Mesothelial cell of epicardium (in vitro differentiated cells): ENCODE measurements at places on chromosomes 7 and 10.

GRCh38 chr10:133438711-133439273 is 14.4 kb upstream of the SPRN start:
- H3K36me3 ChIP-seq, result peaks cover 12% of the 10 kb centered on the region
- H3K4me3 ChIP-seq, result no peak overlapping the region
- no peaks in the 10 kb centered on the region for H3K27me3 ChIP-seq
- DNase-seq, result no peak
- no peaks in the 10 kb centered on the region for H3K4me1 ChIP-seq

DNA sequence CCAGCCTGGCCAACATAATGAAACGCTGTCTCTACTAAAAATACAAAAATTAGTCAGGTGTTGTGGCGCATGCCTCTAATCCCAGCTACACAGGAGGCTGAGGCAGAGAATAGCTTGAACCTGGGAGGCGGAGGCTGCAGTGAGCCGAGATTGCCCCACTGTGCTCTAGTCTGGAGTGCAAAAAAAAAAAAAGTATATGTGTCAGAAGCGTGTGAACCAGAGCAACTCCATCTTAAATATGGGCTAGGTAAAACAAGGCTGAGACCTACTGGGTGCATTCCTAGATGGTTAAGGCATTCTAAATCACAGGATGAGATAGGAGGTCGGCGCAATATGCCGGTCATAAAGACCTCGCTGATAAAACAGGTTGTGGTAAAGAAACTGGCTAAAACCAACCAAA is 6.2 kb downstream of the CCL24 start:
- H3K4me3 ChIP-seq, result no peak overlapping the region
- H3K27me3 ChIP-seq, result peaks cover 2% of the 10 kb centered on the region
- no peak for DNase-seq
- peaks cover 5% of the 10 kb centered on the region for H3K36me3 ChIP-seq
- no peaks in the 10 kb centered on the region for H3K4me1 ChIP-seq
- no peak overlapping the region for H3K27ac ChIP-seq

GRCh38 chr10:133379152-133379800 is at the start of gene PAOX:
Gene PAOX (plus strand): TSS chr10:133379262. CDS start chr10:133379317, 55 bp downstream.
- H3K27me3 ChIP-seq, result peaks cover 11% of the 10 kb centered on the region
- H3K4me3 ChIP-seq, result peak within 1 kb of the TSS; percentile 74
- peaks cover 8% of the 10 kb centered on the region for H3K36me3 ChIP-seq
- H3K4me1 ChIP-seq, result no peaks in the 10 kb centered on the region
- peak within 1 kb of the TSS; percentile 25 for H3K27ac ChIP-seq
- peak; percentile 59 for DNase-seq

GRCh38 chr10:77638321-77639101 is 903 bp upstream of the KCNMA1 start:
- H3K36me3 ChIP-seq, result no peaks in the 10 kb centered on the region
- H3K27me3 ChIP-seq, result peaks cover 40% of the 10 kb centered on the region
- peaks cover 31% of the 10 kb centered on the region for H3K4me1 ChIP-seq
- H3K27ac ChIP-seq, result no peak overlapping the region

DNA sequence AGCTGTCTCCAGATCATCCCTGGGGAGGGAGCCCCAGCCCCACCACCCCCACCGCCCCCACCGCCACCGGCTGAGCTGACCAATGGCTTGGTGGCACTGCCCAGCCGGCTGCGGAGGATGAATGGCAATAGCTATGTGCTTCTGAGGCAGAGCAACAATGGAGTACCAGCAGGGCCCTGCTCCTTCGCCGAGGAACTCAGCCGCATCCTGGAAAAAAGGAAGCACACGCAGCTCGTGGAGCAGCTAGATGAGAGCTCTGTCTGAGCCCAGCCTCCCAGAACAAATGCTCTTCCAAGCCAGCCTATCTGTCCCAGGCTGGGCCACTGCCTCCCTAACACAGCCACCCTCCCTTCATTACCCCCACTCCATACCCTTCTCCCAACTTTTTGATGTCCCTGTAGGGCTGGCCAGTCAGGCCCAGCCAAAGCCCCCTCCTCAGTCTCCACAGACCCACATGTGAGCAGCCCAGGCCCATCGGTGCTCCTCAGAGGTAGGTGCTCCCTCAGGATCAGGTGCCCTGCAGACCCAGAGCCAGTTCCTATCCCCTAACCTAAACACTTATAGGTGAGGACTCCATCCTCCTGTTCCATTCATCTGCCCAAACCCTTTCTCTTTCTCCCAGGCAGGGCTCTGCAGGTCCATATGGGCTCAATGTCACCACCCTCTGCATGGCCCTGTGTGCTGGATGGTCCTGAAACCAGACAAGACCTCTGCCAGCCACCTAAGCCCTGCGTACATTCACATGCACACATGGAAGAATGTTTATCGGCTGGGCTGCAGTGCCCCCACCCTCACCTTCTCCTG is 3.2 kb downstream of the MRPL43 start:
- H3K4me3 ChIP-seq, result no peak overlapping the region
- no peaks in the 10 kb centered on the region for H3K27me3 ChIP-seq
- H3K27ac ChIP-seq, result no peak overlapping the region
- peaks cover 16% of the 10 kb centered on the region for H3K36me3 ChIP-seq
- DNase-seq, result no peak

DNA sequence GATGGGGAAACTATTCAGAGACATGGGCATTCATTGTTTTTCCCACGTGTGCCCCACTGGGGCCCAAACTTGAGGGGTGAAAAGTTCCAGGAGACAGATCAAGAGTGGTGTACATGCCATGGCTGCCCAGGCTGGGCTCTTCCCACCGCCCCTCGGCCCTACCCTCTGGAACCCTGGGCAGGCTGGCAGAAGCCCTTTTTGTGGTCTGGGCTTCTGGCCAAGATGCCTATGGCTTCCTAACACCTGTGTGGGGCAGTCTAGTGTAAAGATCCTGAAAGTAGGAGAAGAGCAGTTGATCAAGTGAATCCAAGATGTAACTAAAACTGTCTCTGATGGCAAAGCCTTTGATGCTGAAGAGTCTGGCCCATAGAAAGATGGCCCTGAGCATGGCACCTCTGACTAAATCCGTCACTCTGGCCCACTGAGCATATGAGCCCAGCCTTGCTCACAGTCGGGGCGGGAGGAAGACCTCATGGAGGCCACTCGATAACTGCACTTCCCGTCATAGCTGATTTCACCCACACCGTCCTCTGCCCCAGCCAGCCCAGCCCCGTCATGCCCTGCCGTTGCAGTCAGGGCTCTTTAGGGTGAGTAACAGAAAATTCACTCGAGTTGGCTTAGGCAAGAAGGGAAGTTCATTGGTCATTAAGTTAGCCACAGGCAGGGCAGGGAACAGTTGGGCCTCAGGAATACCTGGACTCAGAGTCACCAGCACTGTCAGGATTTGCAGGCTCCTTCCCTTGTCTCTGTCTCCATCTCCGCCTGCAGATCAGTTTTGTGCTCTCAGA is 37.9 kb upstream of the MTPAP start:
- H3K27me3 ChIP-seq, result peaks cover 2% of the 10 kb centered on the region
- no peak overlapping the region for H3K27ac ChIP-seq
- no peak for DNase-seq

DNA sequence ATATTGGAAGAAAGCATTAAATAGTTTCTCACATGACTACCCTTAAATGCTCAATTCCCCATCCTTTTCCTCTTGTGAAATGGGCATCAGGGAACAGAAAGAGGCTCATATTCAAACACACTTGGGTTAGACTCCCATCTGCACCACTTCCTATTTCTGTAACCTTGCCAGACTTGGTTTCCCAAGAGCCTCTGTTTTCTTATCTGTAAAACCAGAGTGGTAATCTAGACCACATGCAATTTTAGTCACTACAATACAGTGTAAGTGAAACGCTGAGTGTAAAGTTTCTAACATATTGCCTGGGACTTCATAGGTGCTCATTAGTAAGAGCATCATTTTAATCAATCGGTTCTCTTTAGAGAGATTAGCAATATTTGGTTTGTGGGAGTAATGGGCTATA is 136.3 kb downstream of the SORCS1 start:
- H3K4me1 ChIP-seq, result peaks cover 10% of the 10 kb centered on the region
- no peak overlapping the region for H3K27ac ChIP-seq
- H3K36me3 ChIP-seq, result no peaks in the 10 kb centered on the region
- no peak overlapping the region for H3K4me3 ChIP-seq

DNA sequence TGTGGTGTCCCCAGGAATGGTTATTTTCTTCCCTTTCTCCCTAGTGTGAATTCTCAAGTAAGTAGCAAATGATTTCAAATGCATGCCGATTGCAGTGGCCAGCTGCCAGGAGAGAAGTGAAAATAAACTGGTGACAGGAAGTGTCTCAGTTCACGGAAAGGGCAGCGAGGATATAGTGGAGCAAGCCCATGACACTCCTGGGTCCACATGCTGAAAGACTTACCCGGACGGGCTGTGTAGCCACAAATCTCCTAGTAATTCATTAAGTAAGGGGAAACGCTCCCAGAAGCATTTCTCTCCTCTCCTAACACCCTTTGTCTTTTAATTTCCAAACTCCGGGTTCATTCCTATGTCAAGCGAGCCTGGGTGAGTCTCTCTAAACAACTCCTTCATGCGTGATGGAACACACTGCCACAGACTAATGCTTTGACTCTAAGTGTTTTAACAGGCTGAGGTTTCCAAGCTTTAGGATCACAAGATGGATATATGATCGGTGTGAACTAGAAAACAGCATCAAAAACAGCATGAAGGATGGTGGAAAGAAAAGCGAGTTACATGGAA is 125.6 kb downstream of the CYP26A1 start:
- no peaks in the 10 kb centered on the region for H3K36me3 ChIP-seq
- peak overlapping the region; percentile 94 for H3K27ac ChIP-seq
- no peaks in the 10 kb centered on the region for H3K27me3 ChIP-seq
- DNase-seq, result no peak
- H3K4me1 ChIP-seq, result peaks cover 34% of the 10 kb centered on the region

DNA sequence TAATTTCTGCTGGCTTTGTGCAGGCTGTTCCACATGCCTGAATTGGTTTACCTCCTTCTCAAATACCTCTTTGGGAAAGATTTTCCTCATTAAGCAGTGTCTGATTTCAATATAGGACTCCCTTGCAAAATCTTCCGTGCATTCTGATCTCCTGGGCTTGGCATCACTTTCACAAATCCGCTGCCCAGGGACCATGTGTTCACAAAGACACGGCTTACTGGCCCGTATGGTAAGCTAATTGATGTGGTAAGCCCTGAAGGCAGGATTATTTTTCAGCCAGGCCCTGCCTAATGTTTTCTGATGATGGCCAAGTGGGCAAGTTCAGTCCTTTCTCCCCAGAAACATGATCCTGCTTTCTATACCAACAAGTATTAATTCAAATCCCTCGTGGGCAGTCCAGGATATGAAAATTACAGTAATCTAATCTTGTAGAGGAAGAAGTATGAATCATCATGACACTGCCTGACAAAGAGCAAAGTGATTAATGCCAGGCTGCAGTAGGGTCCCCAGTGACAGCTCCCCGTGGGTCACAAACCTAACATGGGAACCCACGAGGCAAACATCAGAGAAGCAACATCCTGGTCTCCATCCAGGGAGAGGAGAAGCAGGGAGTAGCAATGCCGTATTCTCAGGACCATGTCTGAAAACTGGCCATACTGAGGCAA is 11.6 kb upstream of the SVIL start:
- peak overlapping the region; percentile 83 for H3K27ac ChIP-seq
- peaks cover 26% of the 10 kb centered on the region for H3K36me3 ChIP-seq
- DNase-seq, result no peak
- H3K4me3 ChIP-seq, result no peak overlapping the region
- H3K27me3 ChIP-seq, result no peaks in the 10 kb centered on the region
- H3K4me1 ChIP-seq, result peaks cover 56% of the 10 kb centered on the region

- H3K4me1 ChIP-seq, result peaks cover 33% of the 10 kb centered on the region
- no peak overlapping the region for H3K4me3 ChIP-seq
- peaks cover 1% of the 10 kb centered on the region for H3K36me3 ChIP-seq
- H3K27me3 ChIP-seq, result no peaks in the 10 kb centered on the region
- DNase-seq, result no peak
These were observed 24.5 kb upstream of the CUBN start for GRCh38 chr10:17154116-17154515.

- no peaks in the 10 kb centered on the region for H3K27me3 ChIP-seq
- no peaks in the 10 kb centered on the region for H3K36me3 ChIP-seq
- no peaks in the 10 kb centered on the region for H3K4me1 ChIP-seq
- no peak overlapping the region for H3K27ac ChIP-seq
- no peak overlapping the region for H3K4me3 ChIP-seq
These were observed 77.4 kb downstream of the ALOX5 start for GRCh38 chr10:45451407-45451806.

GRCh38 chr7:129150199-129150996 is 5.9 kb downstream of the TSPAN33 start:
- no peak overlapping the region for H3K27ac ChIP-seq
- H3K4me1 ChIP-seq, result peaks cover 3% of the 10 kb centered on the region
- H3K4me3 ChIP-seq, result no peak overlapping the region

- DNase-seq, result no peak
- peaks cover 85% of the 10 kb centered on the region for H3K27me3 ChIP-seq
- peaks cover 18% of the 10 kb centered on the region for H3K4me1 ChIP-seq
- H3K4me3 ChIP-seq, result peak overlapping the region; percentile 74
- no peak overlapping the region for H3K27ac ChIP-seq
These were observed 575 bp downstream of the PLPP4 start for GRCh38 chr10:120457431-120458172.

GRCh38 chr7:116998567-116999175 is 45.4 kb downstream of the ST7 start:
- peaks cover 4% of the 10 kb centered on the region for H3K36me3 ChIP-seq
- DNase-seq, result no peak
- H3K4me1 ChIP-seq, result peaks cover 12% of the 10 kb centered on the region
- no peak overlapping the region for H3K4me3 ChIP-seq
- peak overlapping the region; percentile 50 for H3K27ac ChIP-seq

DNA sequence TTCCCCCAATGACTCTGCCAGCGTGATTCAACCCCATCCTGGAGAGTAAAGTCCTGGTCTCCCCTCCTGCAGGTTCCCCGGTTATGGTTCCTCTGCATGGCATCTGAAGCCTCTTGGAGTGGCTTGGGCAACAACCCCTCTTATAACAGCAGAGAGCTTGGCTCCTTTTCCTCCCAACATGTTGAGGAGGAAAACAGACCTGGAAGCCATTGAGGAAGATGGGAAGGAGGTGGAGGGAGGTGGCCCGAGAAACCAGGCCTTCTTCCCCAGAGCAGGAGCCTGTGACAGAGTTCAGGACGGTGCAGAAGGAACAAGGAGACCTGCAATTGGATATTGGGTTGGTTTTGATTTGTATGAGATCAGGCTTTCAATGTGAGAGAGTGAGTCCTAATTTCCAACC is 184.0 kb upstream of the ADCY1 start:
- no peak overlapping the region for H3K4me3 ChIP-seq
- no peaks in the 10 kb centered on the region for H3K4me1 ChIP-seq
- no peaks in the 10 kb centered on the region for H3K27me3 ChIP-seq
- no peak overlapping the region for H3K27ac ChIP-seq
- H3K36me3 ChIP-seq, result no peaks in the 10 kb centered on the region

GRCh38 chr7:44286182-44286617 is 39.2 kb downstream of the CAMK2B start:
- peak; percentile 11 for DNase-seq
- no peaks in the 10 kb centered on the region for H3K36me3 ChIP-seq
- no peak overlapping the region for H3K4me3 ChIP-seq
- H3K4me1 ChIP-seq, result peaks cover 8% of the 10 kb centered on the region

DNA sequence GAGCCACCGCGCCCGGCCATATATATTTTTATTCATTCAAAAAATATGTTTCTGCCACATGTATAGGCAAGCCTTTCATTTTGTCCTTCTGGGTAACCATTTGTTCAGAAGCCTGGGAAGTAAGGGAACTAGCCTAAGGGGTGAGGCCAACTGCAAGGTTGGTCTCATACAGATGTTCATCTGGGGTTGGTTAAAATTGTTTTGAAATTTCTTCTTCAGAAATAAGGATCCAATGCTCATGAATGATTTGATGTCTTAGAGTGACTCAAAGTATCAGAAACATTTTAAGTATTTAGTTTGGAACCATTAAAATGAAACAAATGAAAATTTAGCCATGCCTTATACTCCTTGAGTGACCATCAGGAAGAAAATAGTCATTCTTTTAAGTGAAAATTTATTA is 397.2 kb downstream of the SUGCT start:
- H3K4me1 ChIP-seq, result peaks cover 27% of the 10 kb centered on the region
- H3K36me3 ChIP-seq, result no peaks in the 10 kb centered on the region
- H3K27ac ChIP-seq, result no peak overlapping the region
- no peak for DNase-seq
